CD4-positive, alpha-beta memory T cell (primary cell): ENCODE measurements at places on chromosomes 3 and 15. TPM values are rescaled to one million over a fixed set of nuclear protein-coding genes. Genes with fewer than 3 reads are reported as not detected.

The BFSP2 gene
- total RNA-seq, result not detected

The ITIH3 gene
- total RNA-seq, result not detected

The LEKR1 gene
- 2.9 TPM for total RNA-seq

The COPB2 gene
- total RNA-seq, result 78.1 TPM

GRCh38 chr15:45657764-45658545, 23.1 kb downstream of the SQOR start:
- DNase-seq, result no peak
- peaks cover 14% of the 10 kb centered on the region for H3K4me1 ChIP-seq
- H3K27ac ChIP-seq, result no peak overlapping the region
- no peaks in the 10 kb centered on the region for H3K27me3 ChIP-seq

- no peak overlapping the region for H3K4me3 ChIP-seq
- H3K36me3 ChIP-seq, result no peaks in the 10 kb centered on the region
- H3K27ac ChIP-seq, result no peak overlapping the region
- no peak for DNase-seq
- no peaks in the 10 kb centered on the region for H3K27me3 ChIP-seq
These were observed 656.8 kb upstream of the SGO1 start for GRCh38 chr3:20842594-20843436.

- no peak overlapping the region for H3K4me3 ChIP-seq
- no peaks in the 10 kb centered on the region for H3K4me1 ChIP-seq
- H3K27ac ChIP-seq, result no peak overlapping the region
- DNase-seq, result no peak
- H3K27me3 ChIP-seq, result no peaks in the 10 kb centered on the region
- no peaks in the 10 kb centered on the region for H3K36me3 ChIP-seq
These were observed 144.4 kb upstream of the IGF1R start for GRCh38 chr15:98503970-98504369.

DNA sequence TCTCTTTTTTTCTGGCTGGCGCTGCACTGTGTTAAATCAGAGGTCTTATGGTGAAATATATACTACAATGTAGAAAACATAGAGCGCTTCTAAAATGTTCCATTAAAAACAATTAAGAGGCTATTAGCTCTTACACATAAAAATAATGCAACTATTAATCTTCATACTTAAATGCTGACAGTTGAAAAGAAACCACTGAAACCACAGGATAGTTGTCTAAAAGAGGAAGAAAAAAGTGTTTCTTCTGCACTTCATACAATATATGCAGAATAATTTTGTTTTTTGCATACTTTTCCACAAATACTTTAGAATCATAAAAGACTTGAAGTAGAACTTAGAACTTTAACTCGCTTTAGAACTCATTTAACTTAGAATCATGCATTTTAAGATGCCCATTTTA, 170.5 kb downstream of the PYDC2 start:
- DNase-seq, result no peak
- H3K4me1 ChIP-seq, result no peaks in the 10 kb centered on the region
- no peak overlapping the region for H3K4me3 ChIP-seq

GRCh38 chr3:127884041-127884440, 31.0 kb upstream of the KBTBD12 start:
- no peak overlapping the region for H3K4me3 ChIP-seq
- H3K27me3 ChIP-seq, result no peaks in the 10 kb centered on the region
- H3K4me1 ChIP-seq, result no peaks in the 10 kb centered on the region

GRCh38 chr3:88141458-88142083, 8.2 kb upstream of the C3orf38 start:
- DNase-seq, result no peak
- H3K27ac ChIP-seq, result no peak overlapping the region
- no peaks in the 10 kb centered on the region for H3K27me3 ChIP-seq
- no peak overlapping the region for H3K4me3 ChIP-seq
- no peaks in the 10 kb centered on the region for H3K4me1 ChIP-seq
- peaks cover 7% of the 10 kb centered on the region for H3K36me3 ChIP-seq

DNA sequence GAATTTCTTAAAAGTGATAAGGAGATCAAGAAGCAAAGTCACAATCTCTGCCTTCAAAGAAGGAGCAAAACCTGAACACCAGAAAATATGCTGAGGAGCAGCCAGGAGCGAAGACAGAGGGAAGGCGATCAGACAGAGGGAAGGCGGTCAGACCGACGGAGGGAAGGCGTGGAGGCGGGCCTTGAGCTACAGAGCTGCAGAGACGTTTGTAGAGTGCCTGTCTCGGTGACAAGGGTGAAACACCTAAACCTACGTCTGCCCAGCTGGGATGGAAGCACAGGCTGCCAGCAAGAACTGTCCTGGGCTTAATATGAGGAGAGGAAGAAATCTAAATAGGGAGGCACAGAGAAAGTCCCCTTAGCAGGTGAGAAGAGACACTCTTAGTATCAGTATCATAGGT, 476.0 kb downstream of the OCA2 start:
- no peaks in the 10 kb centered on the region for H3K4me1 ChIP-seq
- H3K4me3 ChIP-seq, result no peak overlapping the region
- no peaks in the 10 kb centered on the region for H3K36me3 ChIP-seq
- no peak for DNase-seq

GRCh38 chr3:66405701-66406091, 95.1 kb downstream of the LRIG1 start:
- peaks cover 75% of the 10 kb centered on the region for H3K36me3 ChIP-seq
- H3K27ac ChIP-seq, result no peak overlapping the region
- DNase-seq, result no peak
- no peaks in the 10 kb centered on the region for H3K4me1 ChIP-seq
- H3K27me3 ChIP-seq, result no peaks in the 10 kb centered on the region
